ENCODE measurements at places on chromosomes 5 and 9.

DNA sequence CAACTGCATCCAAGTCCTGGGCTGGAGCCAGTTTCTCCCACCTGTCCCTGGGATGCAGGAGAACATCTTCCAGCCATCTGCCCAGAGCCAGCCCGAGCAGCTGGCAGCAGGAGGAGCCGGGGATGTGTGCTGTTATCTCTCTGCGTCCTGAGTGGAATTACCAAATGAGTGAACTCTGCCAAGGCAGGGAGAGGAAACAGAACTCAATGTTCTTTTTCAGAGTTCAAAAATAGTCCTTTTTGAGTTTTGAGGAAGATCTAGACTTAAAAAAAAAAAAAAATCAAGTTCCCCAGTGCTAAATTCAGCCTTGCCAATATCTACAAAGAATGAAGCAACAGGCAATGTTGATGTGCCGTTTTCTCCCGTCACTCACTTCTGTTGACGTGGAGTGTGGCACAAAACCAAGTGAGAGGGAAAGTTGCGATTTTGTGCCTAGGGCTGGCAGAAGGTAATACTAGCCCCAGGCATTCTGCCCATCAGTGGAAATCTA lies 56.2 kb downstream of the TMOD1 start:
- no peak for DNase-seq

DNA sequence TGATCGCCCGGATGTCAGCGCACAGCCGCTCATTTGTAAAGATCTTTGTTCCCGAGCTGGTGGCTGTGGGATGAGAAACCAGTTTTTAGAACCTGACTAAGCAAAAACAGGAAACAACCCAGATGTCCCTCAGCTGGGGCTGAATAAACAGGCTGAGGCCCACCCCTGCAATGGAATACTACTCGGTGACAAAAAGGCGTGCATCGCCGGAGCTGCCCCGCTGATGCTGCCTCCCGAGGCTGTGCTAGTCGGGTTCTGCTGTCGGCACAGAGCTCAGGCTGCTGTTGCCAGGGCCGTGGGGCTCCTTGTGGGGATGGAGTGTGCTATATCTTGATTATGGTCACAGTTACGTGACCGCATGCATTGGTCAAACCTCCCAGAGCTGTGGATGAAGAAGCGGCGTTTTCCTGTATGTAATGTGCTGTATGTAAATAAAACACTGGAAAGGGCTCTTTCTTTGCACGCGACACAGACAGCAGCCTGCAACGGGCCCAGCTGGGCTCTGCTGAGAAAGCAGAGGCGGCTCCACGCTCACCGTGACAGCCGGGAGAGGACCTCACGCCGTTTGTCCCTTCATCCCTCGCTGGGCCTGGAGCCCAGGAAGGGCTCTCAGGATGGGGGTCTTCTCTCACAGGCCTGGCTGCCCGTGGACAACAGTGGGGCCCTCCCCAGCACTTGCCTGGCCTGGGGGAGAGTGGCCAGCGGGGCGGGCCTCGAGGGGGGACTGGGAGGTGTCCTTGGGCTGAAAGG lies 51.5 kb upstream of the RNU6ATAC start:
- DNase-seq: peak; percentile 99

DNA sequence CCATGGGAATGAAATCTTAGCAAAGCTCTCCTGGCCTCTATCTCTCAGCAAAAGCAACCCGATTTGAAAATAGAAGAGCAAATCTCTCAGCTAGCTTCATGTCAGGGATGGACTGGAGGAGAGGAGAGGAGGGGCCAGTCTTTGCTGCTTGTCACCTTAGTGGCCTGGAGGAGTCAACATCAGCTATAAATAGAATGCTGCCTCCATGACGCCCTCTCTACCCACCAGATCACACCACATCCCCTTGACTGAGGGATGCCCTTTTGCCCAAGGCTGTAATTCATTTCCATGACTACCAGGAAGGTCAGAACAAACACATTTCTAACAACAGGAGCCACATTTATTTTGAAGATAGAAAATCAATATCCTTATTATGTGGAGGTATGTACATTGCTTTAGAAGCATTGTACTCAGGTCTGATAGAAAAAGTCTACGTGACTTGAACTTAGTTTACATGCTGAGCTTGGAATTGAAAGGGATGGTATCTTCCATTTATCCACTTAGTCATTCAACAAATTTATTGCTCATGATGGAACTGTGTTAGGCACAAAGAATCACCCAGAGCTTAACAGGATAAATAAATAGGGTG lies 92.4 kb upstream of the LIFR start:
- peak; percentile 53 for DNase-seq

DNA sequence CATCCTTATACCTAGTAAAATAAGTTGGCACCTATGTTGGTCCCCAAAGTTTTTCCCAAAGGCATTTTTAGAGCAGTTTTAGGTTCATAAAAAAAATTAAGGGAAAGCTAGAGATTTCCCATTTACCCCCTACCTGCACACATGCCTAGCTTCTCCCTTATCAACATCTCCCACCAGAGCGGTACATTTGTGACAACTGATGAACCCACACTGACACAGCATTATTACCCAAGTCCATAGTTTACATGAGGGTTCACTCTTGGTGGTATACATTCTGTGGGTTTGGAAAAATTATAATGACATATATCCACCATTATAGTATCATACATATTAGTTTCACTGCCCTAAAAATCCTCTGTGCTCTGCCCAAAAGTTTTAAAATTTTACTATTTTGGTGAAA lies 12.0 kb downstream of the RAD1 start:
- no peak for DNase-seq

GRCh38 chr5:78509145-78509865 lies 139.3 kb downstream of the LHFPL2 start:
- DNase-seq: no peak

Data from mesenchymal stem cell (in vitro differentiated cells and primary cell).